ENCODE measurements at places on chromosomes 12 and 14.

DNA sequence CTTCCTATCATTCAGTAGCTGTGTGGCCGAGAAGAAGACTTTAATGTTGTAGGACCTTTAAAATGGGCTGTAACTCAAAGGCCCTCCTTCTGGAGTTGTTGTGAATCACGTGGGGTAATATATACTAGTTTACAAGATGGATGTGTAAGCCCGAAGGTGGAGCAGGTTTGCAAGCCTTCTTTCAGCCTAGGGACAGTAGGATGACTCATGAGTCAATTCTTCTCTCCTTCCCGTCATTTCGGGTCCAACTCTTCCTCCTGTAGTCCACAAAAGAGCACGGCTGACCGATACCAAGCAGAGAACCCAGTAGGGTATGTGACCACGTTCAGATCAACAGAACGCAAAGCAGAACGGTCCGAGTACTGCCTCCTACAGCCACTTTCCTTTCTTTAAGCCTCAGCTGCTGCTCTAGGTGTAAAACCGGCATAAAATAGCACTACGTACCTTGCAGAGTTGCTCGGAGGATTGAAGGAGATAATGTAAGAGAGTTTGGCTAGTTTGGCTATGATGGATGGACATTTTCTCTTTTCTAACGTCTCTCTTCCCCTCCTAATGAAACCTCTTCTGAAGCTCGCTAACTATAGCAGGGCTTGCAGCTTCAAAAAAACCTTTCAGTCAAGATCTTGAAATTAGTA is 1.3 kb upstream of the RASSF3 start:
- H3K4me3 ChIP-seq: peak overlapping the region; percentile 88
- peaks cover 29% of the 10 kb centered on the region for H3K4me1 ChIP-seq
- H3K27me3 ChIP-seq: no peaks in the 10 kb centered on the region
- H3K36me3 ChIP-seq: peaks cover 18% of the 10 kb centered on the region
- peak; percentile 28 for DNase-seq

DNA sequence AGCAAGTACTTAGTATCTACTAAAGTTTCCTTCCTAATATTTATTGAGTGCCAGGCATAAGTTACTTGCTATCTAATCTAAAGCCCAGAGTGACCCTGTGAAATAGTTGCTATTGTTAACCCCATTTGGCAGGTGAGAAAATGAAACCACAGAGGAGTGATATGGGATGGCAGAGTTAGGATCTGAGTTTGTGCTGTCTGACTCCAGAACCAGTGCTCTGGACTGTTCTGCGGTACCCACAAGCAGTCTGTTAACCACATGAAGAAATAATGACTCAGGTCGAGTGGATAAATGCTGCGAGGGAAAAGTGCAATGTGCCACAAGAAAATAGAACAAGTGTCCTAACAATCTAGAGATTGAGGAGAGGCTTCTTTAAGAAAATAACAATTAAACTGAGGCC is 60.7 kb upstream of the GZMB start:
- no peaks in the 10 kb centered on the region for H3K27me3 ChIP-seq
- no peak overlapping the region for H3K4me3 ChIP-seq
- H3K27ac ChIP-seq: no peak overlapping the region
- H3K36me3 ChIP-seq: no peaks in the 10 kb centered on the region

GRCh38 chr12:108722992-108723766 is 8.1 kb downstream of the CORO1C start:
- no peak overlapping the region for H3K27ac ChIP-seq
- peaks cover 34% of the 10 kb centered on the region for H3K4me1 ChIP-seq
- H3K36me3 ChIP-seq: no peaks in the 10 kb centered on the region
- no peaks in the 10 kb centered on the region for H3K27me3 ChIP-seq
- H3K4me3 ChIP-seq: no peak overlapping the region

DNA sequence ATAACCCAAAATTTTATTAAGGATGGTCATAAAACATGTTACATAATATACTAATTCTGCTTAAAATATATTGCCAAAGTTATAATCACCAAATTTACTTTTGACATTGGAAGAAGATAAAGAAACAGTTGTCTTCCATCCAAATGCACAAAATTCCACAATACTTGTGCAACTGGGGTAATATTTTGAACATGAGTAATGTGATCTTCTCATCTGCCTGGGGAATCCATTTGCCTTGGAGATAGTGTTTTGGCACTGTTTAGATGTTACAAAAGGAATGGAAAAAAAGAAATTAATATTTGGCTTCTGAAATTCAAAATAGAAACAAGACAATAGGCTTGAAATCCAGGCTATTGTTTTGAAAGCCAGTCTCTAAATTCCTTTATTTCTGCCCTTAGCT is 9.1 kb downstream of the GPR19 start:
- peaks cover 7% of the 10 kb centered on the region for H3K36me3 ChIP-seq
- H3K4me3 ChIP-seq: no peak overlapping the region
- peaks cover 25% of the 10 kb centered on the region for H3K4me1 ChIP-seq
- no peak overlapping the region for H3K27ac ChIP-seq
- peaks cover 4% of the 10 kb centered on the region for H3K27me3 ChIP-seq
